ENCODE measurements at places on chromosomes 12 and 14.

GRCh38 chr14:91851563-91851962 lies 15.8 kb downstream of the TC2N start:
- DNase-seq, result no peak

- no peak for DNase-seq
These were observed 6.9 kb upstream of the SLC7A7 start for GRCh38 chr14:22822016-22822570.

- no peak for DNase-seq
These were observed 135.5 kb upstream of the PZP start for GRCh38 chr12:9343731-9344130.

GRCh38 chr14:58643366-58643765 lies 5.6 kb downstream of the DACT1 start:
- no peak for DNase-seq

DNA sequence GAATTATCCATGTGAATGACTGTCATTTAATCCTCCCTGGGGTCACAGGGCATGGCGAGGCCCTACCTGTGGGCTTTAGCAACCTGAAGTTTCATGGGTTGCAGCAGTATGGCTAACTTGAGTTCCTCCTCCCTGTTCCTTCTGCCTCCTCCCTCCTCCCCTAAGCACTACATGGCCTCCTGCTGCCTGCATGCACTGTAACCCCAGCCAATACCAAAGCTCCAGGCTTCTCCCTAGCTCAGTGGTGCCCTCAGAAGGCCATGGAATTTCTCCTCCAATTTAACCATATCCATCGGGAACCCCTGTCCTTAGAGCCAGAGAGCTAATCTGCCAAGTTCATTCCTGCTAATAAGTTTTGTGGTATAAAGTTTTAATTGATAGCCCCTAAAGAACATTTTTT lies 95.1 kb downstream of the NT5DC3 start:
- no peak for DNase-seq

DNA sequence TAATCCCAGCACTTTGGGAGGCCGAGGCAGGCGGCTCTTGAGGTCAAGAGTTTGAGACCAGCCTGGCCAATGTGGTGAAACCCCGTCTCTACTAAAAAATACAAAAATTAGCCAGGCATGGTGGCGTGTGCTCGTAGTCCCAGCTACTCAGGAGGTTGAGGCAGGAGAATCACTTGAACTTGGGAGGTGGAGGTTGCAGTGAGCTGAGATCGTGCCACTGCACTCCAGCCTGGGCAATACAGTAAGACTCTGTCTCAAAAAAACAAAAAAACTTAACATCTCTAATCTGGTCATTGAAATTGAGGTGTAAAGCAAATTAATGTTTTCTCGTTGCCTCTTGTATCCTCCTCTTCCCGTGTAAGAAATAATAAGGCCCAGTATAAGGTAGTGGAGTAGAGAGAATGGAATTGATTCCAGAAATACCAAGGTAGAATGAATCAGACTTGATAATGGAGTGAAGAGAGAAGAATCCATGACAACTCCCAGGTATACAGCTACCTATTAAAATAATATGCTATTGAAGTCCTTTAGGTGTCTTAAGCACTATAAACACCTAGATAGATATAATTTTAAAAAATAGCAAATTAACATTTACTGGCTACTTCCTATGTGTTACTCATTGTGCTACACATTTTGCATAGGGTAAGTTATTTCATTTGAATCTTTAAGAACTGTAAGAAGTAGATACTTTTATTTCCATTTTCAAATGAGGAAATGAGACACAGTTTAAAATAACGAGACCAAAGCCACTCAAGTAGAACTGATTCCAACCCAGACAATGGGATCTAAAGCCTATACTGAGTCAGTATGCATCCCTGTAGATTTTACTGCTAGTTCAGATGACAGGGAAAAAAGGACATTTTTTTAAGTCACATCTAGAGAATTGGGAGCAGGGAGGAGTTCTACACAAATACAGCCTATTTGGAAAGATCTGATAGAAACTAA lies 23.2 kb downstream of the RAP1B start:
- DNase-seq, result no peak

DNA sequence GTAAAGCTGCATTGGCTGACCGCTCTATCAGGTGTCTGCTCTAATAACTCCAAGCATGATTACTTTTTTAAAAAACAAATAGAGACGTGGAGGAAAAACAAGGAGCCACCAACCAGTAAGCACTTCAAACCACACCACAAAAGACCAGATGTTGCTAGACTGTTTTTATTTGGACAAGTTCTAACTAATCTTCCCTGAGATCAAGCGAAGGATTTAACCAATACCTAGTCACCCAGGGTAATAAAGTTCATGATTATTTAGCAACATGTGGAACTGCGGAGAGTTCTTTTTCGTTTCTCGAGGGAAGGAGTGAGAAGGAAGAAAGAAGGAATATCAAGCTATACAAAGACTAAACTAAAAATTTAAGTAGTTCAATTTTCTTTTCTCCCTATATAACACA lies 288.1 kb downstream of the DUSP6 start:
- no peak for DNase-seq

GRCh38 chr12:65631621-65632111 lies 192.6 kb upstream of the HMGA2 start:
- peak; percentile 99 for DNase-seq

Data from NCI-H226 (cell line).